HEK293T (cell line): ENCODE measurements at places on chromosomes 2 and 18.
A peak's percentile ranks its signal among the peaks of the same experiment; 100 is the strongest.

DNA sequence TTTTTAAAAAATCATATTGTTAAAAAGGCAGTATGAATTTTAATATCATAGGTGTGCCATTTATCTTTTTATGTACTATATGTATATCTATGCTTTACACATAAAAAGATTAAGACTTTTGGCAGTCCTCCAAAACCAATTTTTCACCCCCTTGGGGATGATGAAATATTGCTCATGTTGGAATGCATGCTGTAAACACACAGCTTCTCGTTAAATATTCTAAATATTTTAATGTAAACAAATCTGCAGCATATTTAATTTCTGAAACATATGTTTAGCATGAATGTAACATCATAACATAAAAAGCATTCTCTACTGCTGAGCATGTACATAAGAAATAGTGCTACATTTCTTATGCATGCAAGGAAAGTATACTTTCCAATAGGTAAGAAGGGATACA is 484.3 kb upstream of the LRATD1 start:
- DNase-seq, result no peak

DNA sequence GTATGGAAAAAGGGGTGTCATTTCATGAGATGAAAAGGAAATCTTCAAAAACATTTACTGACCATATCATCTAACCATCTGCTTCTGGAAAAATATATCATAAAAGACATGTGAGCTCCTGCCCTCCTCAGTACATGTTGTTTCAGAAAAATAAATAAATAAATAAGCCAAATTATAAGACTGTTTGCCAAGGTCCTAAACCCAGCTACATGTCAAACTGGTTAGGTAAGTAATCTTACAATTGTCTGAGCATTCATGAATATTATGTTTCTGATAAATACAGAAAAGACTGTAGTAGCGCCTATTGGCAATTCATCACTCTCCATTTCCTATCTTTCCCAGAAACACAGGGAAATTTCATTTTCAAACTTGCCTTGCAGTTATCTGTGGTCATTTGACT is 138.9 kb upstream of the SETBP1 start:
- DNase-seq, result no peak

- no peak for DNase-seq
Observed at GRCh38 chr2:118061135-118061955, 26.9 kb upstream of the INSIG2 start.

- DNase-seq, result no peak
Observed at GRCh38 chr18:59021500-59021899, 118.2 kb upstream of the SEC11C start.

GRCh38 chr18:49076654-49077166 is 125.9 kb upstream of the SMAD7 start:
- no peak for DNase-seq

DNA sequence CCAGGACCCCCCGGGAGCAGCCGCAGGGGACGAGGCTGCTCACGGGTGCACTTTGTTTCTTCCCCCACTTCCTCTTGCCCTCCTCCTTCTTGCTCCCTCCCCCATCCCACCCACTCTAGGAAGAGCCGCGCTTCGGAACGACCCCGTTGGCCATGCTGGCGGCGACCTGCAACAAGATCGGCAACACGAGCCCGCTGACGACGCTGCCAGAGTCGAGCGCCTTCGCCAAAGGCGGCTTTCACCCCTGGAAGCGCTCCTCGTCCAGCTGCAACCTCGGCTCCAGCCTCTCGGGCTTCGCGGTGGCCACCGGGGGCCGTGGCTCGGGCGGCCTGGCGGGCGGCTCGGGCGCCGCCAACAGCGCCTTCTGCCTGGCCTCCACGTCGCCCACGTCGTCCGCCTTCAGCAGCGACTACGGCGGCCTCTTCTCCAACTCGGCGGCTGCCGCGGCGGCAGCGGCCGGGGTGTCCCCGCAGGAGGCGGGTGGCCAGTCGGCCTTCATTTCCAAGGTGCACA is 1.3 kb downstream of the SP9 start:
- DNase-seq, result peak; percentile 22

DNA sequence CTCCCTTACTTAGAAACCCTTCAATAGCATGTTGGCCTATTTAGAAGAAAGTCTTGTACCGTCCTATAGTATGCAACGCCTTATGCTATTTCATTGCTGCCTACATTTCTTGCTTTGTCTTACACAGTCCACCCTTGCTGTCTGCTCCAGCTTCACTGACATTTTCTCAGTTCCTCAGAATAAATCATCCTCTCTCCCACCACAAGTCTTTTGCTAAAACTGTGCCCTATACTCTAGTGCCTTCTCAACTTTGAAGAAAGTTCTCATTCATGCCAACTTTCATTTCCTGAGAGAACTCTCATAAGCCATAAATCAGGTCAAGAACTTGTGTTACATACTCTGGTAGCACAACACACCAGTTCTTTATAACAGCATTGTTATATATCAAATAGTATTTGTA is 54.3 kb upstream of the COL3A1 start:
- DNase-seq, result no peak

DNA sequence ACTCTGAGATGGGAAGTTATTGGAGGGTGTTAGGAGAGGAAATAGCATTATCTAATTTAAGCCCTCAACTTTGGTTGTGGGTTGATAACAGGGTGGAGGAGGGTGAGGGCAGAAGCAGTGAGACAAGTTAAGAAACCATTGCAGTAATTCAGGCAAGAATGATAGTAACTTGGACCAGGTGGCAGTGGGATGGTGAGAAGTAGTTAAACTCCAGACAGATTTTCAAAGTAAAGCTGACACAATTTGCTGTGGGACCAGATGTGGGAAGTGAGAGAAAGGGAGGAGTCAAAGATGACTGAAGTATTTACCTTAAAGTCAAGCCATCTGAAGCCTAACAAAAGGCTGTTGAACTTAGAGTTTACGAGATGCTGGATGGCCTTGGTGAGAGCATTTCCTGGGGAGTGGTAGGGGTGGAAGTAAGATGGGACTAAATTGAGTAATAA is 163.2 kb upstream of the KLF7 start:
- no peak for DNase-seq

GRCh38 chr2:54663424-54664030 is 59.9 kb upstream of the EML6 start:
- DNase-seq, result no peak

- peak; percentile 79 for DNase-seq
Observed at GRCh38 chr2:130963849-130964793, 127.4 kb downstream of the ARHGEF4 start.

- DNase-seq, result no peak
Observed at GRCh38 chr2:55395724-55396605, 23.7 kb downstream of the CCDC88A start.

GRCh38 chr18:58024139-58024538 is 19.9 kb upstream of the NEDD4L start:
- DNase-seq, result no peak

DNA sequence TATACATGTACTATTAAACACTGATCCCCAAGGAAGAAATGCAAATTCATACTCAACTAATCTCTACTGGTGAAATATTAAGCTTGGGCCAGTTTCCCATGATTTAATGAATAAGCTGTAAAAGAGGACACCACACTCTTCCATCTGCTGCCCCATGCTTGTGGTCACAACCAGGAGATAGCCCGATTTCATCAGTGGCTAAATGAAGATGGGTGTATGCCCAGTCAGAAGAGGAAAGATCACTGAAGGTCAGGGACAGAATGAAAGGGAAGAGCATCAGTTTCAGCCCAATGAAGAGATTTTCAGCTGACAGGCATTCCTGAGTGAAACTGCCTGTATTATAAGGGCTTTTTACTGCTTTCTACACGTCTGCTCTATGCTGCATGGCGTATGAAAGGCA is 103.5 kb downstream of the KCNS3 start:
- no peak for DNase-seq

GRCh38 chr2:123002660-123003248 is 1022.3 kb upstream of the CNTNAP5 start:
- no peak for DNase-seq

DNA sequence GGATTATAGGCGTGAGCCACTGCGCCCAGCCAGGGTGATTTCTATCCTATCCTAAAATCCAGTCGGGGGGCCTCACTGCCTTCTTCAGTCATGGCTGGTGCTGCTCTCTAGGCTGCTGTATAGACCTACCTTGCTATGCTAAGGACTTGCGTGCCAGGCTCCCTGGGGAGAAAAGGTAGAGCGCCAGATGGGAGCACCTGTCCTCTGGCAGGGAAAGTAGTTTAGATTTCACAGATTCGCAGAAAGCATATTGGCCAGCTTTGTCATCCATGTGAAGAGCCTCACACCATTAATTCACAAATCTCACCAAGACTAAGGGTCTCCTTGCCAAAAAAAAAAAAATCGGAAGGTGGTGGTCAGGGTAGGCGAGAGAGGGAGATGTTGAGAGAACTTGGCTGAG is 217.6 kb downstream of the ATAD2B start:
- DNase-seq, result no peak

GRCh38 chr2:158637357-158637756 is 157.8 kb upstream of the DAPL1 start:
- DNase-seq, result no peak

DNA sequence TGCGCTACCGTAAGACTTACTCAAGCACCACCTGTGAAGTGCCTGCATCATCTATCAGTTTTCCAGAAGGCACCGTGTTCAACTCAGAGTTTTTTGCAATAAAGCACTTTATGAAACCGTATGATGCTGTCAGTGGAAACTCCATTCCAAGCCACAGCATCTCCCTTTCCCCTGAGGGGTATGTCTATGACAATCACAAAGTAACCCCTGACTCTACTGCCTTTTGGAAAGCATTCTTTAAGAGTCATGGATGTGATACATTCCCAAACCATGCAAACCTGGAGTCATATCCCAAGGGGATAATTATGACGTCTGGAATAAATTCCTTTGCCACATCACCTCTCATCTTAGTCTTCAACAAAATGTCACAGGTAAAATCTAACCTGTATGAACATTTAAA is 39.2 kb downstream of the UNC50 start:
- no peak for DNase-seq

- DNase-seq, result no peak
Observed at GRCh38 chr2:61214171-61214570, 52.2 kb downstream of the C2orf74 start.

GRCh38 chr2:217258170-217258569 is 398.3 kb upstream of the TNP1 start:
- DNase-seq, result no peak

DNA sequence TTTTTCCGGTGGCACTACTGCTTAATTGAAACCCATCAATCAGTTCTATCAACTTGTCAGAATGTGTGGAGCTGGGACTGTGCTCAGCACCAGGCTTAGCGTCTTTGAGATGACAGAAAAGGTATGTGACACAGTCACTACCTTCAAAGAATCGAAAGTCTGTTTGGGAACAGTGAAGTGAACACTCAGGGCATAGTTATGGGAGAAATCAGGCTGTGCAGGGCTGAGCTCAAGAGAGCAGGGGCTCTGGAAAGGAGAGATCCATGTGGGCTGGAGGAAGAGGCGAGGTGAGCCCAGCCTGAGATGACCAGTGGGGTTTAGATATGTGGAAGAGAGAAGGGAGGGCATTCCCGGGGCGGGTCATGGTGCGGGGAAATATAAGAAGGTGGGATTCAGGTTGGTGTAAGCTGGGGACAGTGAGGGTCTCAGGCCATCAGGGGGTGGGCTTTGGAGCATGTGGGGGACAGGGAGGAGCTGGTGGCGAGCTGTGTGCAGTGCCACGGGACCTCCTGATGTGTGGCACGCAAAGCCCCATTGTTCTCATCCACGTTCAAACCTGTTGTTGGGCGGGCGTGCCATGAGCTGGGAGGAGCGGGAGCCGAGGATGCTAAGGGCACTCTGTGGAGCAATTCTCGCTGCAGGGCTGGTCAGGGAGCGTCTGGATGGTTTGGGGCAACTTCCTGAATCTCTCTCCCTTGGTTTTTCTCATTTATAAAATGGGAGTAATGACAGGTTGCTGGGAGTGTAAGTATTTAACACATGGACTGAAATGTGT is 72.5 kb downstream of the VAPA start:
- no peak for DNase-seq

- DNase-seq, result no peak
Observed at GRCh38 chr2:124283096-124283495, 258.0 kb downstream of the CNTNAP5 start.

GRCh38 chr2:240432820-240433801 is 2.4 kb upstream of the GPC1 start:
- no peak for DNase-seq

DNA sequence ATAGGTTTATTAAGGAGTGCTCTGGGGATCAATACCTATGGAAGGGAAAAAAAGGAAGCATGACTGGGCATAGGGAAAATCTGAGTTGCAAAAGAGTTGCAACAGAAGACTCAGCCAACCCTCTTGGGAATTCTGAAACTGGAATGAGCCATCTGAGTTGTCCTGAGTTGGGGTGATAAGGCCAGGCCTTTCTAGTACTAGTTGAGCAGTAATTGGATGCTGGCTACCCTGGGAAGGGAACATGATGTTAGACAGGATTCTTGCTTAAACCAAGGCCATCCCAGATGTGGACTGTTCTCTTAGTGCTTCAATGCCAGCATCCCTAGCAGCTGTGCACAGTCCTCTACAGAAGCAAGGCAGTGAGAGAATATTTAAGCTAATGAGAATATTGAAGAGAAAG is 348.8 kb upstream of the GULP1 start:
- DNase-seq, result no peak

DNA sequence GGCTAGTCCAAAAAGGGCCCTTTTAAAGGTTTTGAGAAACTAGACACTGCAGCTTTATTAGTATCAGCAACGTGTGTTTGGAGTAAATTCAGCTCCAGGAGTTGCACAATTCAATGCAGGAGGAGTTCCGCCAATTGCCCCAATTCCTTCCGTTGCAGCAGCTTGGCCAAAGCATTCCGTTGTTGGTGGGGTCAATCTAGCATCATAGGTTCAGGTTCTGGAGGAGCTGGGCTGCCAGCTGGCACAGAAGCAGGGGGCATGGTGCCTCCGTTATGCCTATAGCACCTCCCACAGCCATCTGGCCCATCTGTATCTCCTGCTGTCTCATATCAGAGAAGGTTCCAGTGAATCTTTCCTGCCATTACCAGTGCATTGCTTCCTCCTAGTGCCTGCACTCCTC is 55.4 kb downstream of the REL start:
- no peak for DNase-seq

DNA sequence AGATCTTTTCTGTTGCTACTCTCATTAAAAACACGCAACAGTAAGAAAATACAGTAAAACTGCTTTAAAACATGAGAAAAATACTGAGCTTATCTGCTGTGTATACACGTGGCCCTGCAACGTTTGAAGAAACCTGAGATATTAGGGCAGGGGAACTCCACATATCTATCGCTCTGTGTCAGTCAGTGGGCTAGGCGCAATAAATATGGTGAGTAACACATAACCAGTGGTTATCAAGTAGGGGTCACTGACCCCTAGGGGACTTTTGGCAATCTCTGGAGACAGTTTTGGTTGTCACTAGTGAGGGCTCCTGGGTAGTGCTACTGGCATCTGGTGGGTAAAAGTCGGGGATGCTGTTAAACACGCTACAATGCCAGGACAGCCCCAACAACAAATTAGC is 14.9 kb downstream of the STAT1 start:
- DNase-seq, result no peak

DNA sequence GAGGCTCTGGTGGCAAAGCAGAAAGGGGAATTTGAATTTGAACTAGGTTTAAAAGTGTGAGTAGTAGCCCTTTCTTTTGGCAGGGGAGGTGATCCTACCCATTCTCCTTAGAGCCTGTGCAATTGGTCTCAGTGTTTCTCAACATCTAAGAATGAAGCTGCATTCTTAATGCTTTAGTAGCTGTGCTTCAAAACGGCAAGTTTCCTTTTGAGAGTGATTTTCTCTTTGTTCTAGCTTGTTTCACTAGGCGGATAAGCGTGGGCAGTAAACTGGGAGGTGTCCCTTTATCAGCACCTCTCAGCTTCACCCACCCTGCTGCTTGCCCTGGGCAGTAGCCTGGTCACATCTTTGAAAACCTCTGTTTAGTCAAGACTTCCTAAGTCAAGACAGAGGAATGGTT is 6.7 kb downstream of the CRIM1 start:
- DNase-seq, result no peak
